Activated CD4-positive, alpha-beta T cell treated with anti-CD3 and anti-CD28 coated beads, Interleukin-2, amount 10 ng/mL, durations not matched to agents 7 days and 5 days (primary cell): ENCODE measurements at places on chromosomes 3 and 15.

DNA sequence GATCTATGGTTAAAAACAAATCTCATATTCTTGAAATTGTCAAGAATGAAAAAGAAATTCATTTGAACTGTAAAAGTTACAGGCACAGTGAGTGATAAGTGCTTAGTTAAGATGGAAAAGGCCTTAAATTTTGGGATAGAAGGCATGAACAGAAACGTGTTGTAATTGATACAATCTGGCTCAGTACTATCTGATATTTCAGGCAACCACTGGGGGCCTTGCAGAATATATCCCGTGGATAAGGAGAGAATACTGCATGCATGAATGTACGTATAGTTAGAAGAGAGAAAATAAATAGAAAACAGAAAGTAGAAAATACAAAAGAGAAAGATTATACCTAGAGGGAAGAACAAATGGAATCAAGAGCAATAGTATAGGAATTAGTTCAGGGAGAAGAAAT is 741.4 kb upstream of the CCDC54 start:
- no peaks in the 10 kb centered on the region for H3K36me3 ChIP-seq
- no peaks in the 10 kb centered on the region for H3K4me1 ChIP-seq
- no peak for DNase-seq
- H3K27me3 ChIP-seq, result peaks cover 5% of the 10 kb centered on the region
- H3K4me3 ChIP-seq, result no peak overlapping the region

DNA sequence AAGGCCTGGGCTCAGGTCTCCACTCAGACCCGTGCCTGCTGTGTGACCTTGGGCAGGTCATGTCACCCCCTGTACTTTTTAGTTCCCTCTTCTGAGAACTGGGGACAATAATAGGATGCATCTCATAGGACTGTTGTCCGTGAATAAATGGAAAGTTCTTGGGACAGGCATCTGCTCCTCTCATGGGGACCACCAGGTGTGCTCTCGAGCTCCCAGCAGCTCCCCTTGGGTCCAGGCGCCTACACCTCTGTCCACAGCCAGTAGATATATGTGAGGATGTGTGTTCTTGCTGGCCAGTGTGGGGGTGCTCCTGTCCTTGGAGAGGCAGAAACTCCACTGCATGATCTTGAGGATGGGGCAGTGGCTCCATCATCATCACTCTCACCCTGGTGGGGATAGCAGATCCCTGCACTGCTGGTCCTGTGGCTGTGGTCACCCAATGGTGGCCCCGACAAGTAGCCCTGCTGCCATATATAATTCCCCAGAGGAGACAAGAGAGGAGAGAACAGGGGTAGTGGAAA is 257.6 kb upstream of the TLE3 start:
- peaks cover 9% of the 10 kb centered on the region for H3K27me3 ChIP-seq
- no peak overlapping the region for H3K27ac ChIP-seq
- DNase-seq, result no peak
- H3K36me3 ChIP-seq, result no peaks in the 10 kb centered on the region
- H3K4me3 ChIP-seq, result no peak overlapping the region
- no peaks in the 10 kb centered on the region for H3K4me1 ChIP-seq

DNA sequence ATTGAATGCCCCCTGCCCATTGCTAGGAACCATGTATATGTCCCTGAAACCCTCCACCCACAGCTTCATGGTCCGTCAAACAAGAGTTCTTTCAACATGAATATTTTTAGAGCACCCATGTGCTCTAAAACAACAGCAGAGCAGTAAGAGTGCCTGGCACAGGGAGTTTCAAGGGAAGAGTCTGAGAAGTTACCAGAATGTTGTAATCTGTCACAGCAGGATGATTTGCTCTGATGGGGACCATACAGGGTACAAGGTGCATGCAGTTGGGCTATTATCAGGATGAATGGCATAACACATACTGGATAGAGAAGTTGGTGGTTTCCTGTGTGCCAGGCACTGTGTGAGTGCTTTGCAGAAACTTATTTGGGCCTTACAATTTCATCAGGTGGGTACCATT is 27.8 kb upstream of the FLNB start:
- H3K4me3 ChIP-seq, result no peak overlapping the region
- H3K4me1 ChIP-seq, result peaks cover 32% of the 10 kb centered on the region
- peaks cover 2% of the 10 kb centered on the region for H3K36me3 ChIP-seq
- no peaks in the 10 kb centered on the region for H3K27me3 ChIP-seq
- DNase-seq, result no peak

- H3K36me3 ChIP-seq, result no peaks in the 10 kb centered on the region
- no peaks in the 10 kb centered on the region for H3K4me1 ChIP-seq
- H3K27ac ChIP-seq, result no peak overlapping the region
Observed at GRCh38 chr3:186281176-186281575, 80.9 kb downstream of the DGKG start.

DNA sequence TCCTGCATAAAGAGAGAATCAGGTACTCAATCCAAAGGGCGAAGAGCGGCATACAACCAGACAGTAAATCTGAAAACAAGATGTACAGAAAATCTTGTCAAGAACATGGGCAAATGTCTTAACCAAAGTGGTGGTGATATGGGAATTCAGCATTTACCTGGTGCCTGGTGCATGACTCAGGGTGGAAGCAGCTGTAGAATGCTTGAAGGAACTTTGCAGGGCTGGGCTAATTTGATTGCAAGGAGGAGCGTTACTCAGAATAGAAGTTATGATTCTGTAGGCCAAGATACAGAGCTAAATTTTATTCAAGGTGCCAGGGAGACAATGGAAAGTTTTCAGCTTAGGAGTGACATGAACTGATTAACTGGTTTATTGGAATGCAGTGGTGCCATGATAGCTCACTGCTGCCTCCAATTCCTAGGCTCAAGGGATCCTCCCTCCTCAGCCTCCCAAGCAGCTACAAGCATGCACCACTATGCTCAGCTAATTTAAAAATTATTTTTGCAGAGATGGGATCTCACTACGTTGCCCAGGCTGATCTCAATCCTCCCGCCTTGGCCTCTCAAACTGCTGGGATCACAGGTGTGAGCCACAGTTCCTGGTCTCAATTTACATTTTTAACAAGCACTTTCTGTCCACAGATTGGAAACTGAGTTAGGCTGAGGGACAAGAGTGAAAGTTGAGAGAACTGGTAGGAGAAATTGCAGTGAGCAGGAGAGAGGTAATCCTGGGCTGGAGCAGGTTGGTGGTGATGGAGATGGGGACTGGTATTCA is 91.5 kb upstream of the TBC1D5 start:
- H3K4me1 ChIP-seq, result no peaks in the 10 kb centered on the region
- H3K4me3 ChIP-seq, result no peak overlapping the region
- peaks cover 15% of the 10 kb centered on the region for H3K27me3 ChIP-seq
- no peaks in the 10 kb centered on the region for H3K36me3 ChIP-seq
- no peak overlapping the region for H3K27ac ChIP-seq

GRCh38 chr3:194205675-194206133 is 69.8 kb downstream of the HES1 start:
- peaks cover 16% of the 10 kb centered on the region for H3K27me3 ChIP-seq
- H3K27ac ChIP-seq, result no peak overlapping the region
- no peaks in the 10 kb centered on the region for H3K36me3 ChIP-seq

DNA sequence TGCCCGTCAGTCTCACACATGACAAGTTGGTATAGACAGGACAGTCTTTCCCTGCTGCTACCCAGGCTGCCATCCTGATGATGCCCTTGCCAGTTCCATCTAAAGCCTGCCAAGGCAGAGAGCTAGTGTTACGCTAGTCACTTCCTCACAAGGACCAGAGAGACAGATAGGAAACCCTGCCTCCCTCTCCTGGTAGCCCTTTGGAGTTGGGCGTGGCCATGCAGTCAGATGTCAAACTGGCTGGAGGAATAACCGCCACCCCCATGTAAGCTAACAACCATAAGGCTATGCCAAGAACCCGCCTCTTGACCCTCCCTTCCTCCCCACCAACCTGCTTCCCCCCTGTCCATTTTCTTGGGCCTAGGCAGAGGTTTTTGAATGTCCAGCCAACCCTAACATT is 2.8 kb downstream of the TMEM115 start:
- peaks cover 48% of the 10 kb centered on the region for H3K4me1 ChIP-seq
- DNase-seq, result no peak
- H3K4me3 ChIP-seq, result peak overlapping the region; percentile 99
- H3K27me3 ChIP-seq, result no peaks in the 10 kb centered on the region
- H3K27ac ChIP-seq, result peak overlapping the region; percentile 36

DNA sequence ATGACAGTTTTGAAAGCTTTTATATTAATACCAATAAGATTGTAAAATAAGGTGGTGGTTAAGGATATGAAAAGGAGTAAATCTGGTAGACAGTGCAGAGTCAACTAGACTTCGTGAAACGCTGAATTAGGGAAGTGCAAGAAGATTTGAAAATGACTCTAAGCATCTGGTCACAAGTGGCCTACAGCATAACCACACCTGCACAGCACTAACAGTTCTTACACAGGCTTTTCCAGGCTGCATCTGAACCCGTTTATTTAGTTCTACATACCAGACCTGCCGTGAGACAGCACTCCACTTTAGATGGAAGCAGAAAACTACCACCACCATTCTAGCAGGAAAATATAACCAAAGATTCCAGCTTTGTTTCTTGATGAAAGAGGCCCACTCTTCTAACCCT is 1.9 kb downstream of the DMXL2 start:
- no peaks in the 10 kb centered on the region for H3K36me3 ChIP-seq
- no peak overlapping the region for H3K27ac ChIP-seq
- peaks cover 10% of the 10 kb centered on the region for H3K27me3 ChIP-seq
- peak overlapping the region; percentile 26 for H3K4me3 ChIP-seq
